ENCODE measurements at places on chromosomes 16 and 17. TPM values are rescaled to one million over a fixed set of nuclear protein-coding genes. Genes with fewer than 3 reads are reported as not detected.
A peak's percentile ranks its signal among the peaks of the same experiment; 100 is the strongest.

VTN gene
- total RNA-seq, result 0.64 TPM

DNA sequence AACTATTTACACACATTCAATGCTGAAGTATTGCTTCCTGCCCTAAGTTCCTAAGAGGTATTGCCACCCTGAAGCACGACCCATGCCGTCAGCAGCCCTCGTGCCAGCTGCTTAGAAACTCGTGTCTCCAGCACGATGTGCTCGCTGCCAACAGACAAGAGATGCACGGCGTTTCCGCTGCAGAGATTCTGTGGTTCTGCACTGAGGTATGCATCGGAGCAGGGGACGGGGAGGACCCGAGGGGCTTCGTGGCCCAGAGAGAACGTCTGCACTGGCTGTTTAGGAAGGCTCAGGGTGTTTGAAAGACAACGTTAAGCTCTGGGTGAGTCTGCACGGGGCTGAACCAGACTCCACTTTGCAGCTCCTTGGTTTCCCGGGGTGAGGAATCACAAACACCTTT, 82.7 kb upstream of the CREBBP start:
- DNase-seq, result no peak

GRCh38 chr16:74999219-74999608, 390 bp downstream of the ZNRF1 start:
- DNase-seq, result no peak

GRCh38 chr16:58464047-58464915, 35.7 kb upstream of the NDRG4 start:
- peak; percentile 86 for DNase-seq

DNA sequence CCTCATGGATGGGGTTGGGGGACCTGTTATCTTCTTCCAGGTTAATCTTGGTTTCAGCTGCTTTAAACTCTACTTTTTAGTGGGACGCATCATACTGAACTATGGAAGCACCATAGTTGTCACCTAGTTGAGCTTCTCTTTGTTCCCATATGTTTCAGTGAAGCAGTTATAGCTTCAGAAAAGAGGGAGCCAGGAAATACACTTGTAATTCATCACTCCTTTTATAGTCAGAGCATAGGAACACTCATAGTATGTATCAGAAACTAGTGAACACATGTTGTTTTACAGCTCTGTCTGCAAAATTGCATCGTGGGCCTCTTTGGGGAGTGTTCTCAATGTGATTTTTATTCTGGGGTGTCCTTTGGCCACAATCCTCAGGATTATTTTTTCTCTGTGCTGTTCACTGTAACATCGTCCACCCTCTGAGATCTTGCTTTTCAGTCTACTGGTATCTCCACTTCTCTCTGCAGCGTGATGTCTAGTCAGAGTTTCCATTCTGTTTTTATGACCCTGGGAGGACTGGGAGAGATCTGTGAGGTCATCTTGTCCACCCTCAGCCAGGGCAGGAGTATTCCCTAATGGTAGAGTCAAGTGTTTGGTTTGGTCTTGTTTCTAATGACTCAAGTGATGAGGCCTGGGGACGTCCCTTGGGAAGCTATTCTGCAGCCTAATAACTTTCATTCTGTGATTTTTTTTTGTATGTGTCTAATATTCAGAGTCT, 585.4 kb downstream of the WWOX start:
- no peak for DNase-seq

DNA sequence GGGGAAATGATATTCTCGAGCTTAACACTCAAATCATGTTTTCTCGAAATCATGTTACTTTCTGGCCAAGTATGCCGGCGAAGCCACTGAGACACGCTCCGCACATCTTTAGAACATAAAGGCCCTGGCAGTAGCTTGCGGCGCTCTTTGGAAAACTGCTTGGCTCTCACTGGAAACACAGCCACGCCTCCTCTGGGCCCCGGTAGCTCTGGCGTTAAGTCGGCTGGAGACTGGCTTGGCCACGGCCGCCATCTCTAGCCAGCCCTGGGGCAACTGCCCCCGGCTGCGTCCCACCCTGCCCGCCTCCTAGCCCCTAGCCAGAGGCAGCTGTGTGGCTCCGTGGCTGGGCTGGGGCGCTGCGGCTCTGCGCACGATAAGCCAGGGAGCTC, 9.2 kb upstream of the BAIAP2 start:
- DNase-seq, result no peak

All from cerebellum (tissue), 4 donors.